Upper lobe of left lung (tissue), 6 donors: ENCODE measurements at places on chromosomes 13 and 19.

- H3K4me3 ChIP-seq = no peak overlapping the region
- H3K36me3 ChIP-seq = no peaks in the 10 kb centered on the region
- H3K27ac ChIP-seq = no peak overlapping the region
- DNase-seq = no peak
Measured at GRCh38 chr13:85216576-85216975, 582.6 kb downstream of the SLITRK6 start.

- no peaks in the 10 kb centered on the region for H3K36me3 ChIP-seq
- H3K4me3 ChIP-seq = no peak overlapping the region
- H3K4me1 ChIP-seq = no peaks in the 10 kb centered on the region
- H3K27ac ChIP-seq = no peak overlapping the region
- DNase-seq = no peak
- no peaks in the 10 kb centered on the region for H3K27me3 ChIP-seq
Measured at GRCh38 chr13:93372856-93373255, 146.2 kb downstream of the GPC6 start.

DNA sequence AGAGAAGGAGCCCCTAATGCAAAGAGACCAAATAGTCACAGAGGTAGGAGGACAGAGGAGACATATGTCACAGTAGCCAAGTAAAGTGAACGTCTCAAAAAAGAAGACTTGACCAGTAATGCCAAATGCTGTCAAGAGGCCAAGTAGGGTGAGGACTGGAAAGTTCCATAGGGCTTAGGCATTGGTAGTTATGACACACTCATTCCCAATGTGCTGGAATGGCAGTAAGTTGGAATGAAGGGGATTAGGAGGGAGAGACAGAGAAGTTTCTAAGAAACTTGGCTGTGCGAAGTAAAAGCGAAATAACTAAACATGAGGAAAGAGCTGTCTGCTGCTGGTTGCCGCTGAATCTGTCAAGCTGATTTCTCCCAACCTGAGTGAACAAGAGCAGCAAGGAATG, 14.9 kb upstream of the FRY start:
- H3K27me3 ChIP-seq = no peaks in the 10 kb centered on the region
- no peaks in the 10 kb centered on the region for H3K36me3 ChIP-seq
- no peak overlapping the region for H3K27ac ChIP-seq
- no peak for DNase-seq
- H3K4me1 ChIP-seq = no peaks in the 10 kb centered on the region

DNA sequence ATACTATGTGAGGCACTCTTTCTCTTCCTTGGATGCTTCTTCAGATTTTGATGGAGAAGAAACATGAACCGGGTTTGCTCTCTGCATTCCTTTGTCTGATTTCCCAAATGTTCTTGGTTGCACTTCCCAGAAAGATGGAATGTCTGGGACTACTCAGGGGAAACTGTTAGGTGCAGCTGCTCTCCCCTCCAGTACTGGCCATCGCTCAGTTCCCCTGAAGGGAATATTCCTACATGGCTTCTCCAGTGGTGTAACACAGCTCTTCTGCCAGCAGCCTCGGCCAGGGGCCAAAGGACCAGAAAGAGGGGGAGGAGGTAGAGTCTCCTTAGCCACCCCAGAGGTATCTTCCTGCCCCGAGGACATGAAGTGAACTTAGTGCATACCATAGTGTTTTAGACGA, 33.5 kb upstream of the SPRY2 start:
- no peak for DNase-seq
- H3K36me3 ChIP-seq = no peaks in the 10 kb centered on the region
- no peak overlapping the region for H3K4me3 ChIP-seq
- H3K27ac ChIP-seq = no peak overlapping the region
- H3K27me3 ChIP-seq = no peaks in the 10 kb centered on the region
- H3K4me1 ChIP-seq = no peaks in the 10 kb centered on the region

DNA sequence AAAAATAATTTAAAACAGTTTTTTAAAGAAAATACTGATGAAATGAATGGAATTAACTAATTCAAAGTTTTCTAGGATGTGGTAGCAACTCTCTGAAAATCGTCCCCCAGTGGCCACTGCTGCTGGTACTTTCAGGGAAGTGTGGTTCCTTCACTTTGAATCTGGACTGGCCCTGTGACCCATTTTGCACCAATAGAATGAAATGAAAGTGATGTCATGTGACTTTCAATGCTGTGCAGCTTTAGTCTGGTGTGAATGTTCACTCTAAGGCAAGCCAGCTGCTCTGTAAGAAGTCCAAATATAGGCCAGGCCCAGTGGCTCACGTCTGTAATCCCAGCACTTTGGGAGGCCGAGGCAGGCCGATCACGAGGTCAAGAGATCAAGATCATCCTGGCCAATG, 26.4 kb upstream of the HNRNPA1L2 start:
- no peaks in the 10 kb centered on the region for H3K27me3 ChIP-seq
- no peak for DNase-seq
- no peak overlapping the region for H3K4me3 ChIP-seq
